Stimulated activated CD8-positive, alpha-beta memory T cell treated with anti-CD3 and anti-CD28 coated beads, Interleukin-12 subunit alpha, Interleukin-12 subunit beta, amount 100 ng/mL, for 1 hour (primary cell): ENCODE measurements at places on chromosomes 16 and 17.

DNA sequence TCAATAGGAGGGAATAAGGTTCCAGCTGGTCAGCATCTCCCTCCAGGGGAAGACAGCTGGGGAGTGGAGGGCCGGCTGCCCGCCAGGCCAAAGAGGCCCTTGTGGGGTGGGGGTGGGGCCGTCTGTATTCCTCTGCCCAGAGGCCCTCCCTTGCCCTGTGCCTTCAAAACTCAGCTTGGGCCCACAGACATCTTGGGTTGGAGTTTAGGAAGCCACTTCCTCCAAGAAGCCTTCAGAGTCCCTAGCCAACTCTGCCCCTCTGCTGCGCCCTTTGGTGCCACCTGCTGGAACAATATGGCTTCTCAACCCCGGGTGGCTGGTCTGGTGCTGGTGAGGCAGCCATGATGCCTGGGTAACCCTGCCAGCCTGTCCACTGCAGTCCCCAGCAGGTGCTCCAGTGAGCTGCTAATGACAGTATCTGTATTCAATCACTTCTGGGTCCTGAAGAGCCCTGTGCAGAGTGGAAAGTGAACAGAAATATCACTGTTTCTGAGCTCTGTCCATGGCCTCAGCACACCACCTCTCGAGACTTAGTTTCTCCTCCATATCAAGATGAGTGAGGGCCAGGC lies 16.7 kb downstream of the HSD11B2 start:
- DNase-seq: peak; percentile 6

DNA sequence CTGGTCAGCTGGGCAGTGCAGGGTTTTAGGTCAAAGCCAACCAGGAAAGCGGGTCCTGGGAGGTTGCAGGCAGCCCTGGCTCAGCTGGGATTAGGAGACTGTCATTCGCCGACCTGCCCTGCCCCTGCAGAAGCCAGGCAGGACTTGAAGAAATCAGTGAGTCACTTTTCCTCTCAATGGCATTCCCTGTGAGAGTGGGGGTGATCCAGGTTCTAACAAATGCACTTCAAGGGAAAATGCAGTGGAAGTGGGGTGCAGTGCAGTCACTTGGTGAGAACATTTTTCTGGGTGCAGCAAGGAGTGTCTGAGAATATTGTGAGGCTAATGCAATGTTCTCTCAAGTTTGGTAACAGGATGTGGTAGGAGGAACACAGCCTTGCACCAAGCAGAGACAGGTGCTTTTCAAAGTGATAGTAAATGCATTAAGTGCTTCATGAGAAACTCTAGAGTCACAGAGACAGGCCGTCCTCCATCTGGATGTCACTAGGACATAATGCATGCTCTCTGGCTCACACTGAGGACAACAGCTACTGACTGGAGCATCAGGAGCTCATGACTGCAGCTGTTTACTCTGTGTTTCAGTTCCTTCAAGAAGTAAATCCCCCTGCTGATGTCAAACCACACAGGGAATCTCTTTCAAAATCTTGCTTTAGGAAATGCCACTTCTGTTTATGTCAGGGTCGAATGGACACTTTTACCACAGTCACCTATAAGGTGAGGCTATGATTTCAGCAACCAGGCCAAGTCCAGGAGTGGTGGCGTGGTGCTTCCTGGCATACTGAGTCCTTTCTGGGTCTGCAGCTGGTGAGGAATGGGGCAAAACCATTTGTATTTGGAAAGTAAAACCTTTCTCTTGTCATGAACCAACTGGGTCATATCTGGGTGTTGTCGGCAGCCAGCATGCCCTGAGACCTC lies 16.7 kb downstream of the CDK5R1 start:
- DNase-seq: no peak

DNA sequence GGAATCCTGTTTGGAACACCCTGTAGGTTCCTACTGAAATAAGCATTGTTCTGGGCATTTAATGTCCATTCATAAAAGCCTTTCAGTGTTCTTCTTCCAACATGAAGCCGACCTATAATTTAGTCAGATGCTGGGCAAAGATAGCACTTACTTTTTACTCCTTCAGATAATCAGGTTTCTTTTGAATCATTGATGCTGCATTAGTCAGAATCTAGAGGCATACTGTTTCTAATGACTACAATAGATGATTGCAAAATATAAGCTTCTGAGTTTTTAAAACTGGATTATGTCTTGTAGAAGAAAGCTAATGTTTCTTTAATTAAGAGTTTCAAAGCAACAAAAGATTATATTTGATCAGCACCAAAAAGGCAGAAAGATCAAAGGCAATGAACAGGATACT lies 16.0 kb downstream of the MMD start:
- no peak for DNase-seq

DNA sequence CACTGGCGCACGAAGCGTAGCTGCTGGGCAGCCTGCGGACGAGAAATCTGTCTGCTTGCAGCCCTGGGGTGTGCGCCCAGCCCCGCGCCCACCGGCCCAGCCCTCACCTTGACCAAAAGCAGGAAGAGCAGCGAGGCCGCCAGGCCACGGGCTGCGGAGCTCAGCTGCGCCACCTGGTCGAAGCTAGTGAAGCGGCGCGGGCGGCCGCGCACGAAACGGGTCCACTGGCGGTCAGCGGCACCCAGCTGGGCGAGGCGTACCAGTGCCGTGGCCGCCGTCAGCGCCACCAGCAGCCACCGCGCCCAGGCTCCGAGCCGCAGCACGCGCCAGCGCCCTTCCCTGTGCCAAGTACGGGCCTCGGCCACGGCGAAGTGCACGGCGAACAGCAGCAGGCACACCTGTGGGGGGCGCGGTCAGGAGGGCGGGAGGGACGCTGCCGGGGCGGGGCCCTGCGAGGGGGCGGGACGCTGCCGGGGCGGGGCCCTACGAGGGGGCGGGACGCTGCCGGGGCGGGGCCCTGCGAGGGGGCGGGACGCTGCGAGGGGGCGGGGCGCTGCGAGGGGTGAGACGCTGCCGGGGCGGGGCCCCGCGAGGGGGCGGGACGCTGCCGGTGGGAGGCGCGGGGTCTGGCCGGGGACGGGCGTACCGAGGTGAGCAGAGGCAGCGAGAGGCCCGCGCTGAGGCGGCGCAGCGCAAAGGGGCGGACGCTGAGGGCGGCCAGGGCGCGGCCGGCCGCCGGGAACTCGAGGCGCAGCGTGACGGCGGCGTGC lies 43.2 kb downstream of the TSC2 start:
- no peak for DNase-seq

- no peak for DNase-seq
These were observed 1.5 kb downstream of the ATPAF2 start for GRCh38 chr17:18037486-18037885.

DNA sequence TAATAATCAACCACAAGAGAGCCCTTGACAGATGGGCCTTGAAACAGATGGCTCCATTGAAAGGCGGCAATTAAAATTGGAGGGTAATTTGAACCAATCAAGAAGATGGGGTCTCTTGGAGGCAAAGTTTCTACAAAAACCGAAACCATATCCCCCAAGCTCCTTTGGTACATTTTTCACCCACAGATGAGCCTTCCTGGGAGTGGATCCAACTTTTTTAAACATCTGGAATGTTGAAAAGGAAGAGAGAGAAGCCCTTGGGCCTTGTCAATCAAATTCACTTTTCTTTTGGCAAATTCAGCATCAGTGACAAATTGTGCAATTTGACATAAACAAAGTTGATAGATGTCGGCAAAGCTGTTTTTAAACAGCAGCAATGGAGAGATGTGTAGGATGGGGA lies 13.2 kb upstream of the NUP93 start:
- no peak for DNase-seq

GRCh38 chr17:43609613-43610385 lies 51.9 kb downstream of the MEOX1 start:
- no peak for DNase-seq

DNA sequence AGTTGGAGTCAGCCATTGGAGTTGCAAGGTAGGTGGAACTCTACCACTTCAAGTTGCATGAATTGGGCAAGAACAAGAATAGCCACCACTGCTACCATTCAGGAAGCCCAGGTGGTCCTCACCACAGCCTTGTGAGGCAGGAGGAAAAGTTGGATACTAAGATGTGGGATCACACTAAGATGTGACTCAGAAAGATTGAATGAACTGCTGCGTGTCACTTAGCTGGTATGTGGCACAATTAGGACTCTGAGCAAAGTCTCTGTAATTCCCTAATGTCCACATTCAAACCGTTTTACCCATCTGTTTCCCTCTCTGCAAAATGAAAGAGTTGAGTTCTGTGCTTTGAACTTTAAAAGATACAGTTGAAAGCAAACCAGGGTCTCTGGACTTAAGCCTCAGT lies 44.7 kb upstream of the HS3ST3A1 start:
- no peak for DNase-seq

- no peak for DNase-seq
These were observed 15.6 kb downstream of the PSMD3 start for GRCh38 chr17:39996162-39996561.

DNA sequence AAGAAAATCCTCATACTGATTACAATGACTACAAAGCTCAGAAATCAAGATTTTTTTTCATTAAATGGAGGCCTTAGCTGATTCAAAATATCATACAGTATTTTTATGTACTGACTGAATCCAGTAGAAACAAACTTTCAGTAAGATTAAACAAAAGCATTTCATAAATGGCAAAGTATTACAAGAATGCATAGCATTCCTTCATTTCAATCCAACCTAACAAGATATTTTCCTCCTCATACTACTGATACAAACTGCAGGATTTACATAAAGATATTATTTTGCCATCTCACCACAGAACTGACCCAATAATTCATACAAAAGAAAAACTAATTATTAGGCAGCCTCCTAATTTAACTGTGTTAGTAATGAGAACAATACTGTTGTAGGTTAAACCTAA lies 6.2 kb upstream of the KANSL1 start:
- no peak for DNase-seq

DNA sequence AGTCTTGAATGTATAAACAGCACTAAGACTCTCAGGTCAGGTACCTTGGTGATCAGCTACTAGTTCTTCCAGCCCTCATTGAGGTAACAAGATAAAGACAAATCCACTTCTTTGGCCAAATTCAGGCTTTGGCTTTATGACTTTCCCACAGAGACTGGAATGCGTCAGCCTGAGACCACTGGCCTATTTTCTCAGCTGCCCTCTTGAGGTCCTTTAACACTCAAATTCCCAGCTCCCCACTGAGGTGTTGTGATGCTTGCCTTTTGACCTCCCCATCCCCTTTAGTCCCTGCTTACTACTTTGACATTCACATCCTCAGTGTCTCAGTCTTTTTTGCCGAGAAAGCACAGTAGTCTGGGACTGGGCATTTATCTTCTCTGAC lies 10.6 kb downstream of the TNFAIP1 start:
- DNase-seq: no peak

GRCh38 chr17:32569171-32570080 lies 82.6 kb downstream of the CDK5R1 start:
- no peak for DNase-seq

DNA sequence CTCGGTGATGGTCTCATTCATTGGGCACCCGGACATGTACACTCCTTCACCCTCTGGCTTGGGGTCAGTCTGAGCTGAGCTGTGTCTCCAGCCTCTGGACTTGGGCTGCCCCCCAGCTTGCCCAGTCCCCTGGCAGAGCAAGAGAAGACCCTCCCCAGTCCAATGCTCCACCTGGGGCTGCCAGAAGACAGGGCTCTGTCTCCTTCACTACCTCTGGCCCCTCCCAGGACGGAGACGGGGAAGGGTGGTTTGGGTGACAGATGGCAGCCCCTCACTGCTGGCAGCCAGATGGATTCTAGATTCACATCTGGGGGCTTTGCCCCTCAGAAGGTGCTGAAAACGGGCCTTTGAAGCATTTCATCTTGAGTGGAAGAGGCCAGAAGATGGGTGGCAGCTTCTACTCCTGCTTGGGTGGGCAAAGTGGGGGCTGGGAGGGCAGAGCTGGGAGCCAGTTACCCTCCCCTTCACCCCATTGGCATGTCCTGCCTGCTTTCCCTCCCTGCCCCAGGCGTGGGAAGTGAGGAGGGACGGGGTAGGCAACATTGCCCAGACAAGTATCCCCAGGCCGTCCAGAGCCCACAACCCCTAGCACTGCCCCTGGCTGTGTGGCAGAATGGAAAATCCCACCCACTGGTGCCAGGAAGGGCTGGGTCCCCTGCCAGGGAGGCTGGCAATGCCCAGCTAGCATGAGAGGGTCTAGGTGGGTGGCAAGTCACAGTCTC lies 13.9 kb downstream of the NGFR start:
- DNase-seq: no peak

- DNase-seq: no peak
These were observed 18.7 kb upstream of the TBX2 start for GRCh38 chr17:61380836-61381525.

- no peak for DNase-seq
These were observed 26.8 kb downstream of the VMP1 start for GRCh38 chr17:59734226-59734625.

- DNase-seq: no peak
These were observed 113.0 kb downstream of the BANP start for GRCh38 chr16:88064011-88064888.

GRCh38 chr17:60506312-60506711 lies 19.7 kb downstream of the APPBP2 start:
- no peak for DNase-seq

DNA sequence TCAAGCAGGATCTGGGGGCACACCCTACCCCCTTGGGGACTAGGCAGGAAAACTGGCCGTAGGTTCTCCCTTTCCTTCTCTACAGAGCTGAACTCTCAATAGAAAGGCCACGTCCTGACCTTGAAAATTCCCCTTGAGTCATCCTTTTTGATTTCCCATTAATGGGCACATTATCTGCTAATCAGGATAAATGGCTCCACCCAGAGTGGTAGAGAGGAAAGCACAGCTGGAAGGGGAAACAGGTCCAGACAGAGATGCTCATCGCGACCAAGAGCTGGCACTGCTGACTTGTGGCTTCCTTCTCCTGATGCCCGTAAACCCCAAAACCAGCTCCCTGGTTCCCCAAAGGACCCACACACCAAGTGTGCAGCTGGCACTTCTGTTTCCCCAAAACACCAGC lies 206.5 kb upstream of the CDH5 start:
- no peak for DNase-seq

GRCh38 chr16:29714972-29715371 lies 30.8 kb downstream of the C16orf54 start:
- DNase-seq: no peak

GRCh38 chr16:79097166-79097565 lies 503.4 kb downstream of the MAF start:
- no peak for DNase-seq

- no peak for DNase-seq
These were observed 1384.2 kb downstream of the CDH11 start for GRCh38 chr16:63737633-63738032.

GRCh38 chr16:57935904-57936303 lies 35.0 kb downstream of the CNGB1 start:
- no peak for DNase-seq
